ENCODE measurements at places on chromosomes 12 and 14.

GRCh38 chr12:122471324-122472226, 29.2 kb downstream of the ZCCHC8 start:
- peak; percentile 20 for DNase-seq

GRCh38 chr14:90986510-90986909, 73.9 kb downstream of the RPS6KA5 start:
- no peak for DNase-seq

- DNase-seq = no peak
Observed at GRCh38 chr14:25026476-25027137, 23.3 kb downstream of the STXBP6 start.

DNA sequence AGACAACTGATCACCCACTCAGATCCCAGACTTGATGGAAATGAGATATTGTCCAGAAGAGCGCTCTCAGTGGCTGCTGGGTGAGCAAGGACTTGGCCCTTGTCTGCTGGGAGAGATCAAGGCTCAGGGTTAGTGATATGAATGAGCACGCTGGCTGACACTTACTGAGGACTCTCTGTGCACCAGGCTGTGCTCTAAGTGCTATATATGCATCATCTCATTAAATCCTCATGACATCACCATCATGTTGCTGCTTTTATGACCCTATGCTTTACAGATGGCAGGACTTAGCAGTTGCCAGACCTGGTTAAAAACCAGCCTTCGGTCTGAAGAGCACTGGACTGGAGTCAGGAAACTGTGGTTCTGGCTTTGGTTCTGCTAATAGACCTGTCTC, 260.9 kb downstream of the VRK1 start:
- no peak for DNase-seq

GRCh38 chr14:72591391-72591790, 302.5 kb downstream of the DPF3 start:
- DNase-seq = no peak

GRCh38 chr12:119956047-119956446, 33.0 kb upstream of the BICDL1 start:
- no peak for DNase-seq

GRCh38 chr14:70397746-70398145, 19.1 kb downstream of the SYNJ2BP start:
- no peak for DNase-seq

- no peak for DNase-seq
Observed at GRCh38 chr12:21800011-21800410, 25.5 kb upstream of the KCNJ8 start.

DNA sequence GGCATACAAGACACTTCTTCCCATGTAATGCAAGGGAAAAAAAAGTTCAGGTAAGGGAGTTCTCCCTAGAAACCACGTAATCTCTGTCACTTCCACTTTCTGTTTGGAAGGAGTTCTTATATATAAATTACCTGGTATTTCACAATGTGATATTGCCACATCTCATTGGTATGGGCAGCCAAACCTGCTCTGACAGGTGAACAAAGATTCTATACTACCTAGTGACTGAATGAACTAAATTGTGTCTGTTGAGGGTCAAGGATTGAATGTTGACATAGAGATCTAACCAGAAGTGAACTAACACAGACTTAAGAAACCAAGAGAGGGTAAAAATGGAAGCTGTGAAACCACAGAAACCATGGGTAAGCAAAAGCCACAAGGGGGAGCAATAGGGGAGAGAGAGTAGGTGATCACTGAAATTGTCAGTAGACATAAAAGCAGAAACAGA, 161.3 kb downstream of the RPL10L start:
- no peak for DNase-seq

GRCh38 chr12:103848917-103849491, 8.0 kb upstream of the NT5DC3 start:
- DNase-seq = no peak

DNA sequence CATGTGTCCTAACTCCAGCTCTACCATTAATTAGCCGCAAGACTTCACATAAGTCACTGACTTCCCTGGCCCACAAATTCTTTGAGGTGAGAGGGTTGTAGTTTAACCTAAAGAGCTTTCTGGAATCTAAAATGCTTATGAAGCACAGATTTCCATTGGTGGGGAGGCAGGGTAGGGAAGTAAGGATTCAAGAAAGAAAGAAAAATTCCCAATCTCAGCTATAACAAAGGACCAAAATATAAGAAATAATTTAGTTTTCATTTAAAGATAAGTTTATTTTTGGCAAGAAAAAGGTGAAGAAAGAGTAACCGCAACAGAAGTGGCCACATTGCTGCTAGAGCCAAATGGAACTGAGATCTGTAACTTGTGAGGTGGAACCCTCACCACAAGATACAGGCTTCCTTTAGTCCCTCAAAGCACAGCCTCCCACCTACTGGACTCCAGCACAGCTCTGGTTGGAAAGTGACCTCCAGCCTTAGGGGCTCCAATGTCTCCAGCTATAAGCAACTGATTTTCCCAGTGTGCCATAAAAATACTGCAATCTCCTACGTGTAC, 23.6 kb downstream of the DAD1 start:
- no peak for DNase-seq

GRCh38 chr12:48128800-48129199, 9.6 kb downstream of the PFKM start:
- no peak for DNase-seq

GRCh38 chr12:114776731-114777442, 92.9 kb upstream of the TBX3 start:
- no peak for DNase-seq

DNA sequence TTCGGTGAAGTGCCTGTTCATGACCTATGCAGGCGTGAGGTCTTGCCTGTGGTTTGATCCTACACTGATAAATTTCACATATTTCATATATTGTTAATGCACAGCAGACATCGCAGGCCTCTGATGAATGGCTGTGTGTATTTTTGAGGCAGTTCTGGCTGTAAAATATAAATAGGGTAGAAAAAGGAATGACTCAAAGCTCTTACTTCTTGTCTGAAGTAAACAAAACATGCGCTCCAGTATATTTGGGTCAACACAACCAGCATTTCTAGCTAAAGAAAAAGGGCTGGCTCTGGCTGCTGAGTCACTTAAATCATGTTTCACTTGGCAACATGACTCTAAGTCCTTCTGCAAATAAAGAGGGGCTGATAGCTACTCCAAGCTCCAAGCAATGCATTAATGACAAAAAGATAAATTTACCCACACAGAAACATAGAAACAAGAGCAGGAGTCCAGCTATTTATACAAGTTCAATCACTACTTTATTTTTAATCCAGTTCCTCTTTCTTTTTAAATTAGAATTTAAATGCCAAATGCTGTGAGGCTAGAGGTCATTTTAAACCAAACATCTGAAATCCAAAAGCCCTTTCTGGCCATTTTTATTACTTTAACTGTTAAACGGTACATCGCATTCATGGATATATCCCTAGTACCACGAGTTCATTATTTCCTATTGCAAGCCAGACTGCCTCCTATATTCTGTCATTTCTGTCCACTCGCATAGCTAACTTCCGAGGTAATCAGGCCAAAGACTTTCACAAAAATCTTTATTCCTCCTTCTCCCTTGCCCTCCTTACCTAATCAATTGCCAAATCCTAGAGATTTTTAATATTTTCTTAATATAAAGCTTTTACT, 54.3 kb upstream of the TMCC3 start:
- no peak for DNase-seq

DNA sequence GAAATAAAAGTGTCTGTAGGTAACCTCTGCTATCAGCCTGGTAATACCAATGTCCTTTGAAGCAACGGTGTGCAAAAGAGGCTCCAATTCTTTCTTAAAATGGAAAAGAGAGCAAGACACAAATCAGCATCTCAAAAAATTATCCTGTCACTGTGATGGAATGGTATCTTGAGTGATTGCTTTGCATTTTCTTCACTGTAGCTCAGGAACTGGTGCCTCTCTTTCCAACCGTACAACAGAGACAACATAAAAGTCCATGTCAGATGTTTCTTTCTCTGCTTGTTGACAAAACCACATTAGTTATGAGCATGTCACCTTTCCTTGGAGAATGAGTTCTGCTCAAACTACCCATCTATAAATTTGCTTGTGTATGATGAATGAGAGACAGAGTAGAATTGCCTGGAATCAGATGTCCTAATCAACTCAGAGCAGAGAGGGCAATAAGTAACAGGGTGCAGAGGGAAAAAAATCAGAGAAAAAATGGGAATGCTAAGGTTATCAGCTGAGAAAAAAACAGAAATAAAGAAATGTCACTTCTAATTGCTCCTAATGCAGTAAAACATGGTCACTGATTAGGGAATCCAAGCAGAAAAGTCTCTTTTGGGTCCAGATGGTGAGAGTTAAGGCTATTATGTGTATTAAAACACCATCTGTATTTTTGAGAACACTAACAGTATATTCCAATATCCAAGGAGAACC, 465.0 kb upstream of the ATP2B1 start:
- DNase-seq = no peak

GRCh38 chr12:6941782-6942181, 1.8 kb upstream of the RNU7-1 start:
- no peak for DNase-seq

DNA sequence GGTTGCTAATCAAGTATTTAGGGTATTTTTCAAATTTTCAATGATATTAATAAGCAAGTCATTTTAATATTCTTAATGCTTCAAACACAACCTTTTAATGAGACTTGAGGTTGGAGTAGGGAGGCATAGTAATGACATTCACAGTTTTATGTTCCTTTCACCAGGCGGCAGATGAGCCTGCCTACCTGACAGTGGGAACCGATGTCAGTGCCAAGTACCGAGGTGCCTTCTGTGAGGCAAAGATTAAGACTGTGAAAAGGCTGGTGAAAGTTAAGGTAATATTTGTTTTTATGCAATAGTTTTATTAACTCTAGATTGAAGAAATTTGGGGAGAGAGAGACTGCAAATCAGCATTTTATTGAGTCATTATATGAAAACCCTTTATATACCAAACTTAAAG, 3.1 kb downstream of the ARID4A start:
- DNase-seq = no peak

- DNase-seq = no peak
Observed at GRCh38 chr14:35998303-35998702, 172.2 kb downstream of the BRMS1L start.

DNA sequence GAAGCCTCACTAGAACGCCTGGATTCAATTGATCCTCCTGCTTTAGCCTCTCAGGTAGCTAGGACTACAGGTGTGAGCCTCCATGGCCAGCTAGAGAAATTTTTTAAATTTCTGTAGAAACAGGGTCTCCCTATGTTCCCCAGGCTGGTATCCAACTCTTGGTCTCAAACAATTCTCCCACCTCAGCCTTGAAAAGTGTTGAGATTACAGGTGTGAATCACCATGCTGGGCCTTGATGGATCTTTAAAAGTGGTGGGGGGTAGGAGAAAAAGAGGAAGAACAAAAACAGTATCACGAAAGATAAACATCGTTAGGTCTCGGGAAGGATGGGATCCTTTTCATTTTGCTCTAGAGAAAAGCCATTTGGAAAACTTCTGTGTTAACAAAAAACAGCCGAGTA, 4.5 kb downstream of the GYS2 start:
- DNase-seq = no peak

- no peak for DNase-seq
Observed at GRCh38 chr14:93029911-93030508, 85.7 kb downstream of the ITPK1 start.

DNA sequence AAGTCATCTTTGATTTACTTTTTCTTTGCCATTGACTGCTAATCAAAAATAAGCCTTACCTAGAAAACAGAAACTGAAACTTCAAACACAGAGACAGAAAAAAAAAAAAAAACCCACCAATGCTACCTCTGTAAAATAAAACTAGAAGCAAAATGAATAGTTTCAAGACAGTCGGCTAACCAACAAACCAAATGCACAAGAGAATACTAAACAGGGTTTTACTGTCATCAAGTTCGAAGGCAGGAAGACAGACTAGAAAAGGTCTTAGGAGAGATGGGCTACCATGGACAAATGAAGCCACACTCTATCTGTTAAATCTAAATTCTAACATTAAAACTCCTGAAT, 59.5 kb downstream of the SEL1L start:
- DNase-seq = no peak

DNA sequence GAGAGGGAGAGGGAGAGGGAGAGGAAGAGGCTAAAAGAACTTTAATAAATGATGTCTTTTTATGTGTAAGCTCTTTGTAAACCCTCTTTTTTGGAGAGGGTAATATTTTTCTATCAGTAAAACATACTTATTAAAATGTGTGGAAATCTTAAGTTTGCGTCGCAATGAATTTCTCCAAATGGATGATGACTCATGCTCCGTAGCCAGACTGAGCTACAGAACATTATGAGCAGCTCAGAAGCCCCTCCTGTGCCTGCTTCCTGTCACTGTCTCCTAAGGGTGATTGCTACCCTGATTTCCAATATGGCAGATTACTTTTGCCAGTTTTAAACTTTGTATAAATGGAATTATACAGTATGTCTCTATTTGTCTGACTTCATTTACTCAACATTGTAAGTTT, 13.0 kb upstream of the PYGL start:
- DNase-seq = no peak

- DNase-seq = no peak
Observed at GRCh38 chr12:120039711-120040110, 50.7 kb downstream of the BICDL1 start.

DNA sequence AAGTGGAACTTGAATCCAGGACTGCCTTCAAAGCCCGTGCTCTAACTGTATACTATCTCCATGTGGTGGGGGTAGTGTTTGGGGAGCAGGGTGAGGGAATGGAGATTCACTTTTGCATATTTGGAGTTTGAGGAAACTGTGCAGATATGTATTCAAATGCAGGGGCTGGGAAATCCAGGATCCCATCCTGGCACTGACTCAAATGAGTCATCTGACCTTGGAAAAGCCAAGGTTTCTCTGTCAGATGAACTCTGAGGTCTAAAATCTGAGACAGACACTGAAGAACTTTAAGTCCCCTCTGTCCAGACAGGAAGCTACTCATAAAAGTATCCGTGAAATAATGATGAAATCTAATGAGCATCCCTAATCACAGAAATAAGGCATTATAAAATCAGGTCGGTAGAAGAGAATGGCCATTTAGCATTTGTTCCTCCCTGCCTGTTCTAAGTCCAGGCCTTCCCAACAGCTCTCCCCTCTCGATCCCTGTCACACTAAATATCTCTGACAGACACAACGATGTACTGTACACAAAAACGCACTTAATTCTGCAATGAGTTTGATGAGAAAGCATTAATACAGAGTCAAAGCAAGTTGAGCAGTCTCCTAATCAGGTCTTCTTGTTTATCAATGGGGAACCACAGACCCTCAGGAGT, 14.4 kb downstream of the NIN start:
- DNase-seq = no peak

- DNase-seq = no peak
Observed at GRCh38 chr12:14825256-14825655, 11.3 kb upstream of the SMCO3 start.

DNA sequence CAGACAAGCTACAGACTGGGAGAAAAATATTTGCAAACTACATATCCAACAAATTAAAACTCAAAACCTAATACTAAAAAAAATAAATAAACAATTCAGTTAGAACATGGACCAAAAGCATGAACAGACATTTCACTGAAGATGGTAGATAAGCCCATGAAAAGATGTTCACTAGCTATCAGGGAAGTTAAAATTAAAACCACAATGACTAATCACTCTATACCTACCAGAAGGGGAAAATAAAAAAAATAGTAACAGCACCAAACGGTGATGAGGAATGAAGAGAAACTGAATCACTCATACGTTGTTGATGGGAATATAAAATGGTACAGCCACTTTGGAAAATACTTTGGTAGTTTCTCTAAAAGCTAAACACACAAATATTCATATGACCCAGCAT, 31.1 kb upstream of the DHRS7 start:
- no peak for DNase-seq

- DNase-seq = no peak
Observed at GRCh38 chr14:63343878-63344277, 25.1 kb upstream of the GPHB5 start.

All from GM18507 (cell line).